ENCODE measurements at places on chromosomes 2 and 18. TPM values are rescaled to one million over a fixed set of nuclear protein-coding genes. Genes with fewer than 3 reads are reported as not detected.

DNA sequence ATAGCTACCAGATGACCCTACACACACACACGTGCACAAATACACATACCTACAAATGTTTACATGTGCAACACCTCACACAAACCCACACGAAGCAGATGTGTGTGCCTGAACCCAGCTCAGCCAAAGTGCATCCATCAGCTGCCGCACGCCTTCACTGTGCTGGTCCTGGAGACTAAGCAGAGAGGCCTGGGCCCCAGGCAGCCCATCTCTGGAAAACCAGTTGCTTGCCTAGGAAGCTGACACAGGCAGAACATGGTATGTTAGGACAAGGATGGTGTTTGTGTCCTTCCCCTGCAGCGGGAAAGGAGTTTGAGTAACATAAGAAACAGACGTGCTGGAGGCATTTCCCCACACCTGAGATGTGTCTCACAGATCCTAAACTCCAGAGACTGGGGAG, 86.7 kb downstream of the SEPTIN10 start:
- DNase-seq, result no peak

The CDKL4 gene
- 0.22 TPM for total RNA-seq

The TTC21B gene
- total RNA-seq, result 21.3 TPM

The CYBRD1 gene
- total RNA-seq, result 0.86 TPM

- DNase-seq, result no peak
Measured at GRCh38 chr2:182666674-182667314, 49.3 kb upstream of the DNAJC10 start.

The POTEC gene
- total RNA-seq, result not detected

Data from activated CD4-positive, alpha-beta memory T cell treated with anti-CD3 and anti-CD28 coated beads for 36 hours (primary cell).